ENCODE measurements at places on chromosomes 12 and 14.

- no peak for DNase-seq
Observed at GRCh38 chr12:104143002-104143401, 5.0 kb upstream of the NFYB start.

- no peak for DNase-seq
Observed at GRCh38 chr14:58832095-58832521, 194.3 kb downstream of the DACT1 start.

DNA sequence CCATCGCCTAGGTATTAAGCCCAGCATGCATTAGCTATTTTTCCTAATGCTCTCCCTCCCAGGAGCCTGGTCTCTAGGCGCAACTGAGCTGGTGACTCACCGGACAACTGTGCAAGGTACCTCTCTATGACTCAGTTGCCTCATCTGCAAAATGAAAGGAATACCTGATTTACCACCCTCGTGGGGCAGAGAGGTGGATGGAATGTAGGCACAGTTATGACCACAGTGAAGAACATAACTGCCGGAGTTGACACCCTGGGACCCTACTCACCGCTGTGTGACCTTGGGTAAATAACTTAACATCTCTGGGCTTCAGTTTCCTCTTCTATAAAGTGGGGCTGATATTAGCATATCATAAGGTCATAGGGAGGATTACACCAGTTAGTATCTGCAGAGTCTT, 22.6 kb downstream of the BCL11B start:
- no peak for DNase-seq

GRCh38 chr12:7624478-7624877, 41.2 kb downstream of the APOBEC1 start:
- DNase-seq = no peak

- no peak for DNase-seq
Observed at GRCh38 chr14:42664190-42664589, 1057.5 kb downstream of the LRFN5 start.

DNA sequence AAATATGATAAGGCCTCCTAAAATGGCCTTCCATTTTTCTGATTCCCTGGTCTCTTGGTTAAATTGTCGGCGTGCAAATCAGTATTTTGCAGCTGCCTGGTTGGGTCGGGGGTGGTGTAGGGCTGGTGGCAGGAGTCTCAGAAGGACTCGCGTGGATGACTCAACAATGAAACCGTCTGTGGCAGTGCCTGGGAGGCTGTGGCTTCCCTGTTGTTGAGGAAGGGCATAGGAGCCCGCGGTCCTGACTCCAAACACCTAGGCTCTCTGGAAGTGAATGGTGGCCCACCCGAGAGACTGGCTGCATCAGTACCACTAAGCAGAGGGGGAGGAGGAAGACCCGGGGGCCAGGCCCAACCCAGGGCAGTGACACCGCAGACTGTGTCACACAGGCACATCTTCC, 207.9 kb downstream of the TTC7B start:
- no peak for DNase-seq

DNA sequence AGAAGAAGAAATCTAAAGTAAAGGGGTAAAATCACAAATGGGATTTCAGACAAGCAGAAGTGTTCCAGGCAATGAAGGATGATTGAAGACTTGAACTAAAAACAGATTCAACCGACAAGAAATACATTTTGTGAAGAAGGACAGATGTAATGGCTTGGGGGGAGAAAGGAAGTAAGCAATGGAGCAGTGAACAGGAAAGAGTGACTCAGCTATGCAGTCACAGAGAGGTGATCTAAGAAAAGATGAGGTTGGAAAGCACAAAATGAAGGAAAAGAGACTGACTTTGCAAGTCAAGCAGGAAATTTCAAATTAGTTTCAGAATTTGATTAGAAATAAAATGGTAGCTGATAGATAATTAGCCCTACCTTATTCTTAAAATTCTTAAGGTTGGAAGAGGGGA, 66.5 kb downstream of the PUS7L start:
- DNase-seq = no peak

DNA sequence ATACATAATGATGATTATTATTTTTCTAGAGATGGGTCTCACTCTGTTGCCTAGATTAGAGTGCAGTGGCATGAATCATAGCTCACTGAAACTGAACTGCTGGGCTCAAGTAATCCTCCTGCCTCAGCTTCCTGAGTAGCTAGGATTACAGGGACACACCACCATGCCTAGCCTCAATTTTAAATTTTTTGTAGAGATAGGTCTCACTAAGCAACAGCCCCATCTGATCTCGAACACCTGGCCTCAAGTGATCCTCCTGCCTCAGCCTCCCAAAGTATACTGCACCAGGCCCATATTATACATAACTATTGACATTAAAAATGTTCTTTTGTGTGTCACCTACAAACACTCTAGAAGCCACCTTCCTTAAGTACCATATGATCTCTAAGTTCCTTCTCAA, 3.4 kb downstream of the TXNRD1 start:
- DNase-seq = peak; percentile 40

GRCh38 chr12:92719674-92720073, 16.9 kb downstream of the PLEKHG7 start:
- DNase-seq = no peak

DNA sequence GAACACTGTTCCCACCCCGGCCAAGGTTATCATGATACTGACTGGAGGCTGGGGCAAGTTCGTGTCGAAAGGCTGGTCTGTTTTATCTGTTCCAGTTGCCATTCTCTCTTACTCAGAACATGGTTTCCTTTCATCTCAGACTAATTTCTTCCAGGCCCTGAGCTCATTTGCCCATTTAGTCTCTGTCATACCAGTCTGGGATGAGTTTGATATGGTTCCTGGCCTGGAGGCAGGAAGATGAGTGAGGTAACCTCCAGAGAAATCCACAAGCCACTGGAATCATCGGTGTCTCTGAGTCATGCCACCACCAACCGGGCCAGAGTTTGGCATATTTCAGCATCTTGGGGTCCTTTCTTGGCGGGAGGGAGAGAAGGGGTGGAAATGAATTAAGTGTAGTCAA, 114.7 kb downstream of the NTF3 start:
- no peak for DNase-seq

DNA sequence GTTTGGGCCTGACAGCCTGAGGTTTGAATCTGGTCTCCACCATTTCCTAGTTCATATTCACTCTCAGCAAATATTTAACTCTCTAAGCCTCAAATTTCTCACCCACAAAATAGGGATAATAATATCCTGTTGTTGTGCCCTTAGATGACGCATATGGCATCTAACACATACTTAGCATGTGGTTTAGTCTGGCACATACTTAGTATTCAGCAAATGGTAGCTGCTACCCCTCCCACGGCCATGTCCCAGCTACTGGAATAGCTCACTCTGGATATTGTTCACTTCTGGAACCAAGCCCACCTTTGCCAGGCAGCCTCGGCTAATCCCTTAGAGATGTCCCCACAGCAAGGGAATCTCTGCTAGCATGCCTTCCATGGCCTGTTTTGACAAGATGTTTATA, 53.3 kb downstream of the BICD1 start:
- DNase-seq = no peak

DNA sequence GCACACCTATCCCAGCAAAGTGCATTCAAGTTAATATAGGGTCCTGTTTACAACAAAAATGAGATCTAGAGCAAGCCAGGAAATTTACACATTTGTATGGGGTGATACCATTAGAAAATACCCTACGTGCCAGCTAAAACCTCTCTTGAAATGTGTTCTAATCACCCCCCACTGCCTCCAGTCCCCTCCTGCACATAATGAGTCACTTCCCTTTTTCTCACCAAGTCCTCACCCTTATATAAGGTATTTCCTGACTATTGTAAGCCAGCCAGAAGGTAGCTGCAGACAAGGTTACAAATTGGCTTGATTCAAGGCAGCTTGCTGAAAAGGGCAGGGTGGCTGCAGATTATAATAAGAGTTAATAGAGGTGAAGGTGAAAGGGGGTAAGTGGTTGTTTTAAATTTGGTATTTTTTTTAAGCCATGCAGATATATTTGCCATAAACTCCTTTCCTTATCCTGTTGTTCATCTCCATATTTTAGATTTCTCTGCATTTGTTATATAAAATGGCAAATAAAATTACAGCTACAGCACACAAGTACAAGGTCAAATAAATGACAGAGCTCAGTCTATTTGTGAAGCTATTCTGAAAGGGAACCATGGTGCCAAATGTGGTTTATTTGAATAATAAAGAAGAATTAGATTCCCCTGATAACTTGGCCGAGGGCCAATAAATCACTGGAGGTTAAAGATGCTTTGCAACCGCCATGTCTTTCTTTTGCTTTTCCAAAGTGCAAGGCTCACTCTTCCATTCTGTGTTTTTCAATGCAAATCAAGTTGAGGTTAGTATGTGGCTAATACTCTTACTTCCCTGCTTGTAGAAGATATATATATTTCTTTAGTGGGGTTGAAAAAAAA, 385.9 kb downstream of the EGLN3 start:
- DNase-seq = no peak

GRCh38 chr12:42588524-42589464, 752 bp downstream of the PRICKLE1 start:
- DNase-seq = no peak

GRCh38 chr12:2693244-2693860, 101.4 kb upstream of the FKBP4 start:
- DNase-seq = peak; percentile 91

DNA sequence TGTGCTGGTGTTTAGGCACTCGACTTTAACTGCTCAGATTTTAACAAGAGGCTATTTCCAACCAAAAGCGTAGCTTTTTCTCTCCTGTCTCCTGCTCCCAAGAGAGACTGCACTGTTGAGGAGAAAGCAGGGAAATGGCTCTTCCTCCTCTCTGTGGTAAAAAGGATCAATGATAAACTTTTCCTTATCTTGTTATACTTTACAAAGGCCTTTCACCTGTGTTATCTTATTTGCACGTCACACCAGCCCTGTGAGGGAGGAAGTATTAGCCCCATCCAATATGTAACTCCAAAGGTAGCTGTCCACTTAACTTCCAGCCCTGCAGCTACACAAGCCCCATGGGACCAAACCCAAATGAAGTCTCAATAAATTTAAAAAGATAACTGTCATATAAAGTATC, 32.9 kb upstream of the ZFP36L1 start:
- DNase-seq = no peak

DNA sequence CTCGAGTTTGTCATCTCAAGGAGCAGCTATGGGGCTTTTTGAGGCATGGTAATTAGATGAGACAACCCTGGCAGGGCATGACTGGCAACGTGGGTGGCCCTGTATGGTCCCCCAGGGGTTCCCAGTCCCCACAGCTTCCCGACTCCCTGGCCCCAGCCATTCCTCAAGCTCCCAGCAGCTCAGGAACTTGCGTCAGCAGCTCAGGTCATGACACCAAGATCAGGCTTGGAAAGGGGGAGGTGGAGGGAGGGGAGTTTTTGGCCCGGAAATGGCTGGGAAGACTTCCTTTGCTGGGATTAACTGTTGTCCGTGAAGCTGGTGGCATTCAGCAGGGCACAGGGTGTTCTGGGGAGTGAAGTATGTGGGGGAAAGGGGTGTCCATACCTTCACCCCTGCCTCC, 10.4 kb upstream of the NRIP2 start:
- no peak for DNase-seq

Data from vagina (tissue), 2 donors.